ENCODE measurements at places on chromosomes 5 and 9. TPM values are rescaled to one million over a fixed set of nuclear protein-coding genes. Genes with fewer than 3 reads are reported as not detected.
A peak's percentile ranks its signal among the peaks of the same experiment; 100 is the strongest.

- no peaks in the 10 kb centered on the region for H3K27me3 ChIP-seq
- H3K4me3 ChIP-seq = no peak overlapping the region
- H3K36me3 ChIP-seq = no peaks in the 10 kb centered on the region
- DNase-seq = no peak
Measured at GRCh38 chr5:126494393-126494792, 71.2 kb downstream of the GRAMD2B start.

GRCh38 chr5:159619826-159620225 lies 289.5 kb upstream of the IL12B start:
- no peaks in the 10 kb centered on the region for H3K36me3 ChIP-seq
- no peak overlapping the region for H3K27ac ChIP-seq
- no peaks in the 10 kb centered on the region for H3K27me3 ChIP-seq
- no peaks in the 10 kb centered on the region for H3K4me1 ChIP-seq
- DNase-seq = no peak

GRCh38 chr5:95392593-95393182 lies 1.5 kb downstream of the FAM81B start:
- no peak overlapping the region for H3K4me3 ChIP-seq
- H3K36me3 ChIP-seq = no peaks in the 10 kb centered on the region
- H3K4me1 ChIP-seq = peaks cover 5% of the 10 kb centered on the region
- H3K27ac ChIP-seq = peak overlapping the region; percentile 30

GRCh38 chr5:153780876-153781705 lies 257.6 kb downstream of the FAM114A2 start:
- peak; percentile 20 for DNase-seq
- H3K36me3 ChIP-seq = no peaks in the 10 kb centered on the region
- H3K4me3 ChIP-seq = no peak overlapping the region
- H3K27ac ChIP-seq = no peak overlapping the region

DNA sequence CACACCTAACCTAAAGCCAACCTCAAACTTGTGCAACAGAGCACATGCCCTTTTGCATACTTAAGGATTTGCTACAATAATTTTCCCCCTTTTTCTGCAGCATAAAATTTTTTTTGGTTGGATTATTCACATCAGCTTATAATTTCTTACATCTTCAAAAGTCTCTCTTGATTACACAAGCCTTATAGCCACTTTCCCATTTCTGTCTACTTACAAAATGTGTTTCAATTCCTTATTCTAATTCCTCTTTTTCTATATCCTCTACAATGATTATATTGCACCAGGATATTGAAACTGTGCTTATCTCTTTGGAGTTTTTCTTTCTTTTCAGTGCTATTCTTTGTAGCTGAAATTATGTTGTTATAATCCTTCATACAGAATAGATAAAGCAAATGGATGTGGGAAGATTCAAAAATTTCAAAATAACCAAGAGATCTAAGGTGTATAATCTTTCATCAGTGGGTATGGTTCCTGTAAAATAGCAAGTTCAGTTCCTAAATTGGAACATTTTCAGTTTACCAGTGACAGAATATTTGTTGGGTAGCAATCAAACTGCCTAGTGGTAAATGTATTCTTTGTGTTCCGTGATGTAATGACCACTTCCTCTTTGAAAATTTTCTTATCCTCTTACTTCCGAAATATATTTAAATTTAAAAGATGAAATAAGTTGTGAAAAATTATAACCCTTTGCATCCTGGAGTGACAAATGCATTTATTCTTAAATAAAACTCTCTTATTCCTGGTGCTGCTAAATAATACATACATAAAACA lies 386.8 kb upstream of the CHD1 start:
- H3K27ac ChIP-seq = no peak overlapping the region
- H3K36me3 ChIP-seq = no peaks in the 10 kb centered on the region
- no peaks in the 10 kb centered on the region for H3K27me3 ChIP-seq
- H3K4me1 ChIP-seq = no peaks in the 10 kb centered on the region
- H3K4me3 ChIP-seq = no peak overlapping the region
- DNase-seq = no peak

- peak overlapping the region; percentile 11 for H3K4me3 ChIP-seq
- H3K27ac ChIP-seq = peak overlapping the region; percentile 51
- H3K27me3 ChIP-seq = no peaks in the 10 kb centered on the region
- peaks cover 59% of the 10 kb centered on the region for H3K4me1 ChIP-seq
Measured at GRCh38 chr9:105389796-105390195, 58.0 kb upstream of the FSD1L start.

DNA sequence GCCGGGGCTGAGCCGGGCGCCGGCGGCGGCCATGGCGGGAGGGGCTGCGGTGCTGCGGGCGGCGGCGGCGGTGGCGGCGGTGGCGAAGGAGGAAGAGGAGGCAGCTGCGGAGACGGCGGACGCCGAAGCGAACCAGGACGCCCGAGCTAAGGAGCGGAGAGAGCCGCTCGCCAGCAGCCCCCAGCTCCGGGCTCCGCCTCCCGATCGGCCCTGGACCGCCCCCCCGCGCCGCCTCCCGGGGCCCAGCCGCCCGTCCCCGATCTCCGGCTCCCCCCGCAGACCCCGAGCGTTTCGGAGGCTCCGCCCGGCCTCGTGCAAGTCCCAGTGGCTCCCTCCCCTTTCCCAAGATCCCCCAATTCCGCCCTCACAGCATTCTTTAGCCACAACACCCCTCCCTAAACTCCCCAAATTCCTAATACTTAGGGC lies at the start of gene ASTN2:
Gene ASTN2 (minus strand): TSS at position 152 of the 426 bp plus-strand sequence. CDS start 119 bp downstream, at position 33.
- no peak within 1 kb of the TSS for H3K27ac ChIP-seq
- no peaks in the 10 kb centered on the region for H3K36me3 ChIP-seq
- DNase-seq = peak; percentile 67

DNA sequence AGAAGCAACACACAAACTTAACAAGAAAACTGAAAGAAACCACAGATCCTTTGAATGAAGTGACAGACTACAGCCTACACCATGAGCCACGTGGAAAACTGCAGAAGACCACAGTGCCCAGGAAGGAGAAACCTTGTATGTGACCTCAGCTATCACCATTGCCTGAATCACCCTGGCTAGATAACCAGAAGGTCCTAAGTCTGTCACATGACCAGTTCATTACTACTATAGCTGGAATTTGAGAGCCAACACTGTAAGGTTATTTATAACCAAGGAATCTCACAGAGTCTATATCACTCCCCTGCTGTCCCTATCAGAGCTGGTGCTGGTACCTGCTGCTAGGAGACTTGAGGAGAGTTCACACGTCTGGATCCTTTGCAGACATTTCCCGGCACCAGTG lies 90.3 kb upstream of the FBXL17 start:
- H3K27ac ChIP-seq = no peak overlapping the region
- no peaks in the 10 kb centered on the region for H3K27me3 ChIP-seq
- H3K4me1 ChIP-seq = no peaks in the 10 kb centered on the region
- H3K4me3 ChIP-seq = no peak overlapping the region

Gene SPINK6
- total RNA-seq = not detected

Gene RELL2
- total RNA-seq = 30.6 TPM

Gene TUT7
- total RNA-seq = 28.4 TPM

Gene ACSL6
- 3.6 TPM for total RNA-seq

Gene INSL4
- not detected for total RNA-seq

Gene UBLCP1
- 45.0 TPM for total RNA-seq

Gene ASPN
- not detected for total RNA-seq
